NCI-H82 (cell line): ENCODE measurements at places on chromosomes 6 and 20.

DNA sequence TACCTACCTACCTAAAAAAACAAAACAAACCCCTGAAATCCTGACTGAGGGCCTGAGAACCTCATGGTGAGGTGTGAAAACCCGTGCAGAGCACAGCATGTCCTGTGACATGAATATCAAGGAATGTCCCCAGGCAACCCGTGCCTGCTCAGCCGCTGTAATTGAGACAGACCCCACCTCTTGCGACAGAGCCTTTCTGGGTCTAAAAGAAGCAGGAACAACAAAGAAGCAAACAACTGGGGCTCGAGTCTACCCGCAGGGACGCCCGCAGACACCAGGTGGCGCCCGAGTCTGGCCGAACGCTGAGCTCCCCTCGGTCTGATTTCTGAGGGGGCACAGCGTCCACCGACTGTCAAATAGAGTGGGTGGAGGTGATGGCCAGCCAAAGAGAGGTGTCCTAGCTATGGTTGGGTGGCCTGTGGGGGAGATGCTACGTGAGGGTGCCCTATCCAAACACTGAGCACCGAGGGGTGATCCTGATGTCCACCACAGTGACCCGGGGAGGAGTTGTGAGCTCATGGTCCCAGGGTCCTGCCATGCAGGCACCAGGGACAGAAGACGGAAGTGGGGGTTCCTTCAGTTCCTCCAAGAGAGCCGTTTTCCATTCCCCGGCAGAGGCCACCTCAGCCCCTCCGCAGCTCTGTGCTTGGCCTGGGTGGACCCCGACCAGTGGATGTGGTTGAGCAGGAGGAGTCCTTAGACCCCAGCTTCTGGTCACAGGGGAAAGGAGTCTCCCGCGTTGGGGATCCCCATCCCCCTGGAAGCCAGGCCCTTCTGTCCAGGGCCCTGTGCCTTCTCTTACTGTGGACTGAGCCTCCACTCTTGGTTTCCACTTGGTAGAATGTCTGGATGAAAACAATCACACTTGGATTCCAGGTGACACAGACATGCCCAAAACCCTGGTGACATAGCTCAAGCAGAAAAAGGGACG, 268.2 kb downstream of the CDC5L start:
- peak; percentile 84 for DNase-seq

GRCh38 chr6:49519660-49520059, 19.9 kb downstream of the GLYATL3 start:
- DNase-seq, result no peak

GRCh38 chr20:44221368-44221954, 10.9 kb upstream of the OSER1 start:
- no peak for DNase-seq

DNA sequence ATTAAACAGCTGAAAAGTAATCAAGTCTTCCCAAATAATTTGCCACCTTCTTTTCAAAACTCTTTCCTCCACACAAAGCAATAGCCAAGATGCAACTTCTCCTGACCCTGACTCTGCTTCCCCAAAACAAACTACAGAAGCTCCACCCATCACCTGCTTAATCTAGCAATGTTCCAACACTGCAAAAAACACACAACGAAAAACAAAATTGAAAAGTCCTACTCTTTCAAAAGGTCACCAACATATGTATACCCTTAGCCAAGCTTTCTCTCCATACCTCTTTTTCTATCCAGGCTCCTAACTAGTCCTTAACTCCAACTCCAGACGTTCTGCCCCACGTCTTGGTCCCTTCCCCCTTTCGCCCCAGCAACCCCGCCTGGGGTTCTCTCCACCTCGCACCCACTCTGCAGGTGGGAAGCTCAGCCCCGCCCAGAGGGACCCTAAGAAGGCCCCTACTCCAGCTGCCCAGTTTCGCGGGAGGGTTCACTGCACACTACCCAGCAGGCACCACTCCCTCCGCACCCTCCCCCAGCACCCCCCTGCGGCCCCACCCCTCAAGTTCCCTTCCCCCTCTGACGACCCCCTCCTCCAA, 717 bp downstream of the CSNK2A1 start:
- peak; percentile 74 for DNase-seq

- DNase-seq, result peak; percentile 46
Measured at GRCh38 chr6:155341130-155341828, 27.0 kb upstream of the TFB1M start.

DNA sequence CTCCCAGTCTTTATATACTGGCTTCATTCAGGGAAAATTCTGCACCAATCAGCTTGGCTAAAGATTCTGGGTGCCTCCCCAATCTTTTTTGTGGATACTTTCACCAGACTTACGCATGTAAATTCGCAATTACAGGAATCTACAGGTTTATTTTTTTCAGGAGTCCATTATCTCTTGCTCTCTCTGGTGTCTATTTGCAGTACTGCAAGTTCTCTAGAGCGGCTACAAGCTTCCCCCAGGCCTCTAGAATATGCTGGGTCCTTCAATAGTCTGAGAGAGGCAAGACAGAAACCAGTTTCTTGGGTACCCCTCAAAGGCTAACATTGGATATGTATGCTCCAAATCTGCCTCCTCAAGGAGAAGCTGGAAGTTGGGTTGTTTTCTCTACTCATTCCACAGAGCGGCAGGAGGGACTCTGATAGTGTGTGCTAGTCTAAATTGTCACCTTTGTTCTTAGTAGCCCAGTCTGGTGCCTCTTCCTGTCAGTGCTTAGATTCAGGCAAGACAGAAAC, 58.5 kb downstream of the SUN5 start:
- DNase-seq, result peak; percentile 21

DNA sequence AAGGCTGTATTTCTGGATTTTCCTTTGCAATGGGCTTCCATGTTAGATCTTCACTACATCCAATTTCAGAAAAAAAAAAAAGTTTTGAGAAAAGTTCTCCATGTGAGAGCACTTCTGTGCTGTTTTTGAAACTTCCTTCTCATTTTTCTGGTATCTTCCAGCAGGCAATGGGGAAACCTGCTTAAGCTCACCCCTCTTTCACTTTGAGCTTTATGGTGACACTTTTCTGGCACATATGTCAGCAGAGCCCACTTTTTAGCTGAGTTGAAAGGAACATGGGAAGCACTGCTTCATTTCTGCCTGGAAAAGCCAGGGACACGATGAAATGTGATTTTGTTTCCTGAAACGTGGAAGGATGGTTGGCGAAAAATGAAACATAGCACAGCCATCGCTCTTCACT, 293.7 kb downstream of the PLCB1 start:
- no peak for DNase-seq
